ENCODE measurements at places on chromosomes 4 and X.

DNA sequence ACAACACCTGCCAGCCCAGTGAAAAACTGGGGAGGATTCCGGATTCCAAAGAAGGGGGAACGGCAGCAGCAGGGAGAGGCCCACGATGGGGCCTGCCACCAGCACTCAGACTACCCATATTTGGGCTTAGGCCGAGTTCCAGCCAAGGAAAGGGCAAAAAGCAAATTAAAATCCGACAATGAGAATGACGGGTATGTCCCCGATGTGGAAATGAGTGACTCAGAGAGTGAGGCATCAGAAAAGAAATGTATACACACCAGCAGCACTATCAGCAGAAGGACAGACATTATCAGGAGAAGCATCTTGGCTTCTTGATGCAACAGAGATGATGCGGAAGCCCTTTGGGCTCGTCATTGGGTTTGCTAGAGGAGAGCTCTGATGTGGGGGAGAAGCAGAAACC is 62.4 kb downstream of the JADE1 start:
- peak; percentile 62 for DNase-seq

- DNase-seq: no peak
These were observed 1.3 kb downstream of the SMARCAD1 start for GRCh38 chr4:94208918-94209317.

- DNase-seq: no peak
These were observed 421 bp upstream of the PLAC1 start for GRCh38 chrX:134658760-134659023.

DNA sequence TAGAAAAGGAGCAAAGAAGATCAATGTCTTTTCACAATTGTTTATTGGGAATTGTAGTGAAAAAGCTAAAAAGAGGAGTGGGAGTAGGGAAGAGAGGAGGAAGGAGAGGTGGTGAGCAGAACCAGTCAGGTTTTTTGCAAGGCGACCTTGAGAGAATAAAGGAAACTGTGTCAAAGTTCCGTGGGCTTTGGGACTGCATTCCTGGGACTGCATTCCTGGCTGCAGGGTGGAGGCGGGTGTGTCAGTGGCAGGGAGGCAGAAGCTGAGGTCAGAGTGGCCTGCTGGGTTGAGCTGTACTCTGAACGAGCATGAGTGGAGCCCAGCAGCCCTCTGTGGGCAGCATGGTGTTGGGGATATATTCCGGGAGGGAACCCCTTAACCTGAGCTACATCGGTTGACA is 66.8 kb upstream of the UCP1 start:
- no peak for DNase-seq

DNA sequence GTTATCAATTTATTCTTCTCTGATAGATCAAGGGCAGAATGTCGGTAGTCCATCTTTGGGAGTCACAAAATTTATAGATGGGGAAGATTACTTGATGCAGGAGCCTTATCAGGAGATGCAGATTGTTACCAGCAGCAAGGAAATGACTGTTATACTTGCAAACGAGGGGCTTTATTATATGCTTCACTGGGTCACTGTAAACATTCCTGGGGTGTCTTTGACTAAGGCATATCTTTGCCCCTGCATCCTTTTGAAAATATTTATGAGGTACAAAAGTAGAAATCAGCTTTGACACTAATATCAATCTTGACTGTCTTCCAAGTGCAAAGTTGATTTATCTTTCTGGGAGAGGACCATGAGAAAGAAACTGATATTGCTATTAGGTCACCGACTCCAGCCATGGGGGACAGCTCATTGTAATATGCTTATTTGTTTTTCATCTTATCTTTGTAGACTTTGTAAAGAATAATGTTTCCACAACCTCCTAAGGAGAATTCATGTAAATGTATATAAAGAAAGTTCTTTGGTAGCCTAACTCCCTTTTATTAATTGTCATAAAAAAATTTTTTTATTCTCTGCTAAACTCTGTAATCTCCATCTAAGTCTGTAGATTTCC is 177.3 kb upstream of the EMCN start:
- DNase-seq: no peak

DNA sequence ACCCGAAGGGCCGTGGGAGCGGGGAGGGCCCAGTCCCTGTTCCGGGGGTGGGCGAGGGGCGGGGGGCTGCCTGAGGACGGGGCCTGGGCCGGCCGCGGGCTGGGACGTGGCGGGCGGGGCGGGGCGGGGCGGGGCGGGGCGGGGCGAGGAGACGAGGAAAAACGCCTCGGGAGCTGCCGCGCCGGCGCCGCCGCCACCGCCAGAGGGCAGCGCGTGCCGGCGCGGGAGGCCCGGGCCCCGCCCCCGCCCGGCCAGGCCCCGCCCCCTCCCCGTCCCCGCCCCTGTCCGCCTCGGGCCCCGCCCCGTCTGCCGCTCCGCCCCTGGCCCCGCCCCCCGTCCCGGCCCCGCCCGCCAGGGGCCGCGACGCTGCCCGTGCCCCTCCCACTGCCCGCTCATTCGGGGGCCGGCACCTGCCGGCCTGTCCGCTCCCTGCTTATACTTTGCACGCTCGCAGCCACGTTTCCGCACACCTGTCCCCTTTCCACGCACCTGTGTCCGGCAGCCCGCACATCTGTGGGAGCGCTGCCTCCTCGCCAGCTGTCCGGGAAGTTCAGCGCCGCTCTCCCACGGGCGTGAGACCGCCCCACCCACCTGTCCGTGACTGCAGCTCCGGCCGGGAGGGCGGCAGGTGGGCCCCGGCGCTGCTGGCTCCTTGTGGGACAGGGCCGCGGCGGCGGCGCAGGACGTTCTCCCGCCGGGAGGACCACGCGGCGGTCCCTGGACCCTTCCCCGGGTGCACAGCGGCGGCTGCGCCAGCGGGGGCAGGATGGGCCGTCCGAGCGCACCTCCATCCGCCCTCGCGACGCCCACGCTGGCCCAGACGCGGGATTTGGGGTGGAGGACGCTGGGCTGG is 1.7 kb upstream of the FGFRL1 start:
- no peak for DNase-seq

- no peak for DNase-seq
These were observed 48.0 kb upstream of the APELA start for GRCh38 chr4:164828955-164829354.

DNA sequence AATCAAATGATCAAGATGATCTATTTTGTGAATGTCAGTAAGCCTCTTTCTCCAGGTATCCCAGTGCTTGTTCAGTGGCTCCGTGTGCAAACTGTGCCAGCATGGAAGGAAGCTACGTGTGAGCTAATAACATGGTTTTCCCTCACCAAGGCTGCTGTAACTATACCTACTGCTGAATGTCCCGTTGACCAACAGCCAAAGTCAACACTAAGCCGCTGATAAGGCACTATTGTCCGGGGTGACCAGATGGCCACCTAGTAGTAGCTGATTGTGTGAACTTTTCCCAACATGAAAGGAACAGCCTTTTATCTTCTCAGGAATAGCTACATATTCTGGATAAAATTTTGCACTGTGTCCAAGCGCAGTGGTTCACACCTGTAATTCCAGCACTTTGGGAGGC is 58.0 kb upstream of the ABCG2 start:
- DNase-seq: no peak

DNA sequence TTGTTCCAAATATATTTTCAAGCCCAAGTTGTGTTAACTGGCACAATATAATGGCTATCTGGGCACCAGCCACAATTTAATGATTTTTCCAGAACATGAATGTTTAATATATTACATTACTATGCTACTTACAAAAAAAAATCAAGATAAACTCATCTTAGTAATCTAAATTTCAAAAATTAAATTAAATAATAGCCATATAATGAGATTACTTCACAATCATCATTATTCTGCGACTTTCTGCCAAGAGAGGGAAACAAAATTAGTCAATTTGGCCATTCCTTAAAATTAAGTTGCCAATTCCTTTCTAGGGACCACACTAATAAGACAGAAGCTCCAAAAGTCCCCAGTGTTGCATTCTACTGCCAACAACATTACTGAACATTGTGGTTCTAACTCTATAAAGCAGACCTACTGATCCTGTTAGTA is 7.5 kb downstream of the NEK1 start:
- DNase-seq: no peak

DNA sequence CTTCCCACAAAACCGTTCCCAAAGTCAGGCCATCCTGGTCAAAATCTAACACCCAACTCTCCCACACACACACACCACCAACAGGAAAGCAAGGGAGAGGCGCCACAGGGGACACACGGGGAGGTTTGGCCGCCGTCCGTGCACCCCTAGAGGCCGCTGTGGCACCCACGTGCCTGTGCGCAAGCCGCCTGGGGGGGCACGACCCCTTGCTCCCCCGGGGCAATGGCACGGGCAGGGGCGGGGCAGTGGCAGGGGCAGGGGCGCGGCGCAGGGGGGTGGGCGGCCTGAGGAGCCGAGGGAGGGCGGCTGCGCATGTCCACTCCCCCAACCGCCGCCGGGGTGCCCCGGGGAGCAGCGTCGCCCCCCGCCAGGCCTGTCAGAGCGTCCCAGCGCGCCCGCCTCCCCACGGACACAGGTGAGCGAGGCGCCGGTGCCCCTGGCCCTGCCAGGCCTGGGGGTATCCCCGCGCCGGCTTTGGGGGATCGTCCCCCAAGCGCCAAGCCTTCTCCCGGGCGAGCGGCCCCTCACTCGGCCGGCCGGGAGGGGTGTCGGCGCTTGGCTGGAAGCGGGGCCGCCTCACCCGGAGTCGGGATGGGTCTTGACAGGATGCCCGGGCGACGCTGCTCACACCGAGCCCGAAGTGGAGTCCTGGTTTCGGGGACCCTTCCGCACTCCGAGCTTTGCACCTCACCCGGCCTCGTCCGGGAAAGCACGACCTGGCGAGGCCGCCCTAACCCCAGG is at the start of gene ERAS:
Gene ERAS (plus strand): TSS at position 379 of the 741 bp plus-strand sequence. CDS start 2,611 bp downstream, outside the sequence.
- DNase-seq: no peak

- DNase-seq: no peak
These were observed 2.4 kb downstream of the MEPE start for GRCh38 chr4:87835197-87835596.

DNA sequence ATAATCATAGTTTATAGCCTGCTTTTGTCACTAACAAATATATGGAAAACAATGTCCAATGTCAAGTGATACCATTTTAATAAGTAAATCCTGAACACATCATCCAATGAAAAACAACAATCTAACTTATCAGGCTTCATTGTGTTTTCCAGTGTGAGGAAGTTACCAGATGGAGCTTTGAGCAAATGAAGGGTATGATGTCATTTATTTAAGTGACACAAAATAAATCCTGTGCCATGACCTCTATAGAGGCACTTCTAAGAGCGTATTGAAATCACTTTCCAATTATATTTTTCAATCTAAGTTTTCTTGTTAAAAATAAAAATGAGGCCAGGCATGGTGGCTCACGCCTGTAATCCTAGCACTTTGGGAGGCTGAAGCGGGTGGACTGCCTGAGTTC is 48.2 kb upstream of the NMU start:
- no peak for DNase-seq

DNA sequence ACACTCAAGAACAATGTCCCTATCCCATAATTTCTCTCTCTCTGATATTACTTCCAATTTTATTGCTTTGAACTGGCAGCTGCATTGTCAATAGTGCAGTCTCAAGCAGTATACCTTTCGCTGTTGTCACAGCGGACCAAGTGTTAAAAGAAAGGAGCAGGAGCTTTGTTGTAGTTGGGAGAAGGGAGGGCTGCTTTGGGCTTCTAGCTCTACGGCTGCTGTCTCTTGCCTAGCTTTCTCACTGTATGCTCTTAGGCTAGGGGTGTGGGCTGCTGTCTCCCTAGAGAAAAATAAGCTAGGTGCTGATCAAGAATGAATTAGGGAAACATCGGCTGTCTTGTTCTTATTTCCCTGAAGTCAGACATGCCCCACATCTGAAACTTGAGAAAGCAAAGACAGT is 52.5 kb downstream of the TRPC5OS start:
- no peak for DNase-seq

GRCh38 chr4:56743550-56743949 is 62.5 kb upstream of the HOPX start:
- DNase-seq: no peak

Data from fibroblast of skin of left quadriceps (primary cell).